Cortex of kidney (tissue), 1 donor: ENCODE measurements at places on chromosomes 3 and 15.

DNA sequence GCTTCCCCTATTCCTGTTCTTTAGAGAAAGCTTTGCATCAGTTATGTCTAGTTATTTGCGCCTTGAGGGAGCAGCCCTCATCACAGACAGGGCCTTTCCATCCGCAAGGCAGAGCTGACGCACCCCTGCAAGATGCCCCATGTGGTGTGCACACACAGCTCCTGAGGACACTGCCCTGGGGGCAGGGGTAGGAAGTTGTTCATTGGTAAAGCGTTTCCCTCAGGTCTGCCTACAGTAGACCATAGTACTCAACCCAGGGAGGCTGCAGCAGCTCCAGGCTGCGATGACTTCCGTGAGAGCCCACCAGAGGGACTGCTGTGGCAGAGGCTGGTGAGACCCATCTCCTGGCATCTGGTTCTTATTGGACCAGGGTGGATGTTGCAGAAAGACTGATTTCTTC is 55.1 kb upstream of the PLXNA1 start:
- DNase-seq: no peak

DNA sequence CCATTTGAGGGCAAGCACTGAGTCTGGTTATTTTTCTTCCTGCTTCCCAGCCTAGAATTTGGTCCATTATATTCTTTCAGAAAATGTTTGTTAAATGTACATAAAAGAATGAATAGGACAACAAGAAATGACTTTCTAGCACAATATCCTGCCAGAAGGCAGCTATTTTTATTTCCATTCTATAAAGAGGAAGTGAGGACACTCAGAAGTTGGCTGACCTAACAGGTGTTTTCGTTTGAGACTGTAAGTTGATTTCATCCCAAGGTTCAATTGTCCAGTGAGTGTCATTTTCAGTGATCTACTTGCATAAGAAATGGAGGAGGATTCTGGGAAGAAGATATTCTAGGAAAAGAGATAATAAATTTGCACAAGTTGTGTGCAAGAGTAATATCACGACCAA is 191.9 kb upstream of the POU1F1 start:
- no peak for DNase-seq

DNA sequence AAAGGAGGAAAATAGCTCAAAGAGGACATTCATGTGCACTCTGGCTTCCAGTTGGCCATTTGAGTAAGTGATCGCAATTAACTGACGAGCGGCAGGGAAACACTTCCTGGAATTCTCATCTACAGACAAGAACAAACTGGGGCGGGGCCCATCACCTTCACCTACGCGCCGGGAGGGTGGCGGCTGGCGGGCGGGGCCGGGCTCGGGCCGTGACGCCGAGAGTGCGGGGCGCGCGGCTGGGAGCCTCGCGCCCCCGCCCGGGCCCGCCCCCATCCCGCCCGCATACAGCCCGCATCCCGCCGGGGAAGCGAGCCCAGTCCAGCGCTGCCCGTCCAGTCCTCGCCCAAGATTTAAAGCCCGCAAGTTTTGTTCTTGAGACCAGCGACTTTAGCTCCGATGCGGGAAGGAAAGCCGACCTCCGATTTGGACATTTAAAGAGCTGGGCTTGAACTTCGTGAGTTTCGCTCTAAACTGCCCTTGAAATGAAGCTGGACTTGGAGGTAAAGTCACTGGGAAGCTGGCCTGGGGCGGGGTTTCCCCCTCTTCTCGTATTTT is at the start of gene B3GNT5:
B3GNT5 (plus strand) TSS at position 281 of the 555 bp plus-strand sequence. CDS start 16,546 bp downstream, outside the sequence.
- no peak for DNase-seq

GRCh38 chr3:115627180-115628074 is 4.1 kb downstream of the GAP43 start:
- no peak for DNase-seq

DNA sequence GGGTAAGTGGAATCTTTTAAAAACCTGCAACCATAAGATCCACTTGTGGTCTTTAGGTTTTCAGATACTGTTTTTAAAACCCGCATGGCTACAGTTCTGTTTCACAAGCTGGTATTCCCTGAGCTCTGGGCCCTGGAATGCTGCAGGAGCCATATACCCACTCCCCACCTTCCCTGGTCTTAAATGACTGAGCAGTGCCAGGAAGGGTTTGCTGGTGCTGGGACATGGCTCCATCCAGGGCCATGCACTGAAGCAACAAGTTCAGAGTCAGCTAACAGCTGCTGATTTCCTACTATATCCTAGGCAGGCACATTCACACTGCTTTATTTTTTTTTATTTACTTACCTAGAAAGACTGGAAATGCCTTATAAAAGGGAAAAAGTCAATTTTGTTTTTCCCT is 77.3 kb downstream of the HCN4 start:
- no peak for DNase-seq

DNA sequence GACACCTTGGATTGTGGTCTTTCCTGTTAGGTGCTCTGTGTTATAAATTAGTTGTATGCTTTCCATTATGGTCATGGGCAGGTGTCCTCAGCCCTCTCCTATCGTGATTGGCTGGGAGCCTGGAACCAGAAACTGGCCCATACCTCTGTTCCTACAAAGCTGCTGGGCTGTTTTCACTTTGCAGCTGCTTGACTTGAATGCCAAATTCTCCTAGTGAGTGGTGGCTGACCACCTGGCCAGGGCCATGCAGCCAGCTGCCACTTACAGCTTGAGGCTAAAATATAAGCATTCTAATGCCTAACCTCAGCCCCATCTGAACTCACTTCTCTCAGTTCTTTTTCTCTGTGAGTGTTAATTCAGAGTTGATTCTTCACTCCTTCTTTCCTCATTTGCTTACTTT is 239.3 kb upstream of the GBE1 start:
- no peak for DNase-seq

DNA sequence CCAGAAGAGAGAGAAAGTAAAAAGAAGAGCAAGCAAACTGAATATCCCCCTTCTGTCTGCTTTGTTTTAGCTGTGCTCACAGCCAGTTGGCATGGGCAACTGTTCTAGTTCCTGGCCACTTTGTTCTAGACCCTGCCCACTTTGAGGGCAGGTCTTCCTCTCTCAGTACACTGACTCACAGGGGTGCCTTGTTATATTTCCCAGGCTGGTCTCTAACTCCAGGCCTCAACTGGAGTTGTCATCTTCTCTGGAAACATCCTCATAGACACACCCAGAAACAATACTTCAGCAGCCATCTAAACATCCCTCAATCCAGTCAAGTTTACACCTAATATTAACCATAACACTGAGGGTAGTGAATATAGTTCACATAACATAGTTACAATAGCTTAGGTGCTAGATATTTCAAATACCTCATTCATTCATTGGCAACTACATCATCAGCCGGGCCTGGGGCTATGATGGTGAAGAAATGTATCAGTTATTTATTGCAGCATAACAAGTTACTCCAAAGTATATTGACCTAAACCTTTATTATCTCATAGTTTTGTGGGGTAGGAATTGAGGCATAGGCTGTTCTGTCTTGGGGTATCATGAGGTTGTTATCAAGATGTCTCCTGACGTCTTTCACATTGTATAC is 106.0 kb downstream of the UBE2E2 start:
- no peak for DNase-seq

GRCh38 chr3:45990181-45990580 is 5.4 kb downstream of the FYCO1 start:
- no peak for DNase-seq

- DNase-seq: no peak
Measured at GRCh38 chr3:153910387-153910786, 210.8 kb upstream of the ARHGEF26 start.

- DNase-seq: no peak
Measured at GRCh38 chr15:37252530-37252929, 152.2 kb upstream of the MEIS2 start.

GRCh38 chr3:131591394-131592014 is 88.7 kb upstream of the MRPL3 start:
- no peak for DNase-seq

DNA sequence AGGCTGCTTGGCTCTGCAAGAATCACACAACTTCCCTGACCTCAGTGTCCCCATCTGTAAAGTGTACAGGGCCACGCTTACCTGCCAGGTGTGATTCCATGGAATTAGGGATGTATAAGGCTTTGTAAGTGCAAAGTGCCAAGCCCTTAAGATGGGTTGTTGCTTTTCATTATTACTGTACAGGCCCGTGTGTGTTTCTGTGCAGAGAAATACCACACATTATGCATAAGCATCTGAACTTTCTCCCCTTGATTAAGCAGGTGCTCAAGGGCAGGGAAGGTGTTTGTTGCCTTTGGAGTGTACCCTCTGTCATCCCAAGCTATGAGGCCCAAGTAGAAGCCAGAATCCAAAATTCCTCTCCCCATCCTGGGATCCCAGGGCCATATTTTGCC is 13.6 kb upstream of the HRH1 start:
- DNase-seq: no peak

DNA sequence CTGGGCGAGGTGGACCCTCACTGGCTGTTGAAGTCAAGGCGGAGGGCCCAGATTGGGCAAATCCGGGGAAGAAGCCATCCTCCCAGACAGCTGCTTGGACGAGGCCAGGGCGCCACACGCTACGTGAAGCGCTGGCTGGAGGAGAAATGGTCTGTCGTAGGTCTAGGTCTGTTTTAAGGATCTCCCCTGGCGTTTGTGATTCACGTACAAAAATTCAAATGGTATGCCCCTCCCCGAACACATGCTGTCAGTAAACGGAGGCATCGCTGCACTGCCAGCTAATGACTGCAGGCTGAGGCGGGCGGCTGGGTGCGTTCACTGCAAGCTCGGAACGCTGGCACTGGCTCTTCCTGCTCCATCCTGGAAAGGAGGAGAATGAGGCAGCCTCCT is 69.9 kb downstream of the EPHB3 start:
- DNase-seq: no peak

- DNase-seq: no peak
Measured at GRCh38 chr3:42557854-42558253, 23.9 kb downstream of the SEC22C start.

DNA sequence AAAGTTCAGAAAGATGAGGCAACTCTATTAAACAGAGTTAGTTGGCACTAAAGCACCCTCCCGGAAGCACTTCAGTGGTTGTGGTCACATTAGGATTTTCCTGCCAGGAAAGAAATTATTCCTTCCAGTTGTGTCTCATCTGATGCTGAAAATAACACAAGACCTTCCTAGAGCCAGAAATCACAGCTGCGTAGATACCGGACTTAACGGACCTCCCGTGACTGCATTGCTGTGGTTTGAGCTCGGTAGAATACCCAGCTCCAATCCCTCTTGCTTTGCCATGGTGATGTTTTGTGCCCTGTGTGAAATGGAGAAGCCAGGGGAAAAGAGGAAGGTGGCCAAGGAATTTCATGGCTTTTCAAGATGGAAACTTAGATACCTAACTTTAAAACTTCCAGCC is 215.0 kb upstream of the IGF1R start:
- no peak for DNase-seq

DNA sequence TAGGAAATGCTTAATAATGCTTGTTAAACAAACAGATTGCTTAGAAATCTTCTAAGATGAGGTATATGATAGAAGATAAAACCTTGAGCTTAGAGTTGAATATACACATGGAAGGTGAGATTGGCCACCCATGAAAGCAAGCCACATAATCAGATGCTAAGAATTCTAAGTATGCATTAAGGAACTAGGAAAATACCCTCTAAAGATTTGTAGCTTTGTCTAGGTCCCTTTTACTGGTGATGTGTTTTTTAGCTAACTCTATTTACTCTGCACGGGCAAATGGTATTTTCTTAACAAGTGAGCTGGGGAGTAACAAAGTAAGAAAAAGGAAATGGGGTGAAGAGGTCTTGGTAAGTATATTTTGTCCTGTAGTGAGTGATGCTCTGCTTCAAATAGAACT is 310.3 kb downstream of the OXSM start:
- DNase-seq: no peak

DNA sequence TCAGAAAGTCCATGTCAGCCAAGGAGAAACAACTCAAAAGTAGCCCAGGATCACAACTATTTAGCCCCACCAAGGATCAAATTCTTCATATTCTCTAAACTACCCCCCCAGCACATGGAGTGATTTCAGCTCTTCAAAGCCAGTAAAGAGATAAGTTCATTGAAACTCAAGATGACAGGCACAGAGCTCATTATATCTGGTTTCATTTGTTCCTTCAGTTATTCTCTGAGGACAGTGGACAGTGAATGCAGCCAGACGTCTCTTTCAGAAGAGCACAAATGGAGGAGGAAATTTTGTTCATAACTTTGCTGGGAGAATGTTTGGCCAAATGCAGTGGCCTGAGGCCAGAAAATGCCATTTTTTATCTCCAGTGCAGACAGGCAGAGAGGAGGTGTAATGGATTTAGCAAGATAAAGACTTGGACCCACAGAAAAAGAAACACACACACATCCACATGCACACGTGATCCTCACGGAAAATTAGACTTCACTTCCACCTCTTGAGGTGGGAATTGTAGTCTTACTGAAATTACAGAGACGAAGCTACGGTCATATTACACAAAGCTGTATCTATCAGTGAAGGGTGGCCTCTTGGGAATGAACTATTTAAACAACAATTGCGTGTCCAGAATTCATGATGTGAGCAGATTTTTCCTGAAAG is 64.6 kb downstream of the HES1 start:
- DNase-seq: no peak

- no peak for DNase-seq
Measured at GRCh38 chr3:53531749-53532148, 37.3 kb downstream of the CACNA1D start.

- no peak for DNase-seq
Measured at GRCh38 chr3:181626036-181626435, 85.7 kb upstream of the SOX2 start.

- DNase-seq: no peak
Measured at GRCh38 chr15:57387564-57388076, 11.3 kb downstream of the CGNL1 start.

GRCh38 chr15:80615783-80616391 is 79.2 kb upstream of the ABHD17C start:
- no peak for DNase-seq

- DNase-seq: no peak
Measured at GRCh38 chr3:11430624-11431023, 158.4 kb downstream of the ATG7 start.

DNA sequence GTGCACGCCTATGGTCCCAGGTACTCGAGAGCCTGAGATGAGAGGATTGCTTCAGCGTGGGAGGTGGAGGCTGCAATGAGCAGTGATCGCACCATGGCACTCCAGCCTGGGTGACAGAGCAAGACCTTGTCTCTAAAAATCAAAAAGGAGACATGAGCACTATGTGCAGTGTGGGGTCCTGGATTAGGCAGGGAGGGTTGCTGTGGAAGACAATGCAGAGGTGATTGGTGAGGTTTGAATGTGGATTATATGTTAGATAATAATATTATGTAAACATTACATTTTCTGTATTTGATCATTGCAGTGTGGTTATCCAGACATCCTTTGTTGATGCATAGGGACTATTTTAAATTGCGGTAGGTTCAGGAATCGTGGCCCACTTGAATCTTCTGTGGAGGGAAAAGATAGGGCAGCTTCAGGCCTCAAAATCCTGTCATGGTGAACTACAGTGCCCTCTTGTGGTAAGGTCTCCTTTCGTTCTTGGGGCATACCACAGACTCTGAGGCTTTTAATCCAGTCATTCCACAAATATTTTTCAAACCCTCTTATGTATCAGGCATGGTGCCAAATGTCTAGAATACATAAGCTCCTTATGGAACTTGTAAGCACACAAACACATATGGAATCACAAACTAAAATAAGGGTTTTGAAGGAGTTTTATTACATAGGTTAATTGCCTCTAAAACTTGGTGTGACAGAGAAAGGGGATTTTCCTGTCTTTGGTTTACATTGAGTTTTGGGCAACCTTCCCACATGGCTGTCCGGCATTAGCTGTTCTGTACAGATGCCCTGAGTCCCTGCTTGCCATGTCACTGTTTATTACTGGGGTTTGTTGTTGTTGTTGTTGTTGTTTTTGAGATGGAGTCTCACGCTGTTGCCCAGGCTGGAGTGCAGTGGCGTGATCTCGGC is 37.7 kb downstream of the GPD1L start:
- no peak for DNase-seq

- no peak for DNase-seq
Measured at GRCh38 chr3:63655519-63655918, 3.0 kb downstream of the SNTN start.
